ENCODE measurements at places on chromosomes 4 and X. TPM values are rescaled to one million over a fixed set of nuclear protein-coding genes. Genes with fewer than 3 reads are reported as not detected.

GRCh38 chr4:79466621-79467020 is 58.6 kb upstream of the GK2 start:
- no peak overlapping the region for H3K4me3 ChIP-seq
- H3K27me3 ChIP-seq, result peaks cover 5% of the 10 kb centered on the region
- no peaks in the 10 kb centered on the region for H3K36me3 ChIP-seq
- no peak for DNase-seq
- H3K4me1 ChIP-seq, result no peaks in the 10 kb centered on the region
- no peak overlapping the region for H3K27ac ChIP-seq

- peaks cover 19% of the 10 kb centered on the region for H3K36me3 ChIP-seq
- no peak overlapping the region for H3K4me3 ChIP-seq
- no peak overlapping the region for H3K27ac ChIP-seq
- no peak for DNase-seq
- no peaks in the 10 kb centered on the region for H3K27me3 ChIP-seq
Observed at GRCh38 chr4:54005475-54005874, 58.9 kb downstream of the CHIC2 start.

DNA sequence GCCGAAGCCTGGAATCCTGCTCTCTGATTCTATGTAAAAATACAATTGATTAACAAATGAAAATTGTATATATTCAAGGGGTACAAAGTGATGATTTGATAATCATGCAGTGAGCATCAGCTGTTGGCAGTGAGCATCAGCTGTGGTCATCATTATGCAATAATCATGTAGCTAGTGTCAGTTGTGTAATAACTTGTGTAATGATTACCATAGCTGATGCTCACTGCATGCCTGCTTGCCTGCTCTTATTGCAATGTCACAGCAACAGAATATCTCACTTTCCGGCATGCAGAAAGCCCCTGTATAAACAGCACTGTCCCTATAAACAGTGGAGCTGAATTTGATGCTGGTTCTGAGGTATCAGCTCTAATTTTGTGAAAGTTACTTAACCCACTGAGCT is 46.8 kb downstream of the SULT1B1 start:
- H3K4me3 ChIP-seq, result no peak overlapping the region
- H3K4me1 ChIP-seq, result peaks cover 6% of the 10 kb centered on the region
- DNase-seq, result no peak
- H3K27ac ChIP-seq, result no peak overlapping the region
- peaks cover 4% of the 10 kb centered on the region for H3K36me3 ChIP-seq

DNA sequence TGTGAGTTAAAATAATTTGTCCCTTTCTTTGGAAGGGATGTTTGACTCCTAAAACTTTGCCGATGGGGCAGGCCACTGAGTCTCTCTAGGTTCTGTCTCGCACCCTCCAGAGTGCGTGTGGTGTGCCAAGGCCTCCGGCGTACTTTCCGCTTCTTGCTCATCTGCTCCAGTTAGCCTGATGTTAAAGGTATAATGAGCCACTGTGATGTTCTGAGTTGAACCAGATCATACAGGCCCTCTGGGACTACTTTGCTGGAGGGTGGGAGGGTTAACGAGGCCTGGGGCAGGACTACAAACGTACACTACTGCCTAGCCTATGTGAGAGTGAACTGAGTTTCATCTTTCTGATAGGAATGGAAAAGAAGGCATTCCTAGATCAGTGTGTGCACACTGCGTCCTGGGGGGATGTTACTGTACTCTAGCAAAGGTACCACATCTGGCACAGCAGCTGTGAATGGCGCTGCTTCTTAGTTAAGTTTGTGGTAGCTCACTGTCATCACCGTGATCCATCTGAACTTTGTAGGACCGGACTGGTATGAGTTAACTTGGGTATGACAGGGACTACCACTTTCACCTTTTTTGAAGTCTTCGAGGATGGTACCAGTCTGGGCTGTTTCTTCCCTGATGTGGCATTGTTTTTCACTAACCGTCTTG is 60.2 kb downstream of the RGS12 start:
- no peaks in the 10 kb centered on the region for H3K27me3 ChIP-seq
- H3K4me1 ChIP-seq, result peaks cover 6% of the 10 kb centered on the region
- H3K36me3 ChIP-seq, result no peaks in the 10 kb centered on the region
- DNase-seq, result no peak
- H3K4me3 ChIP-seq, result no peak overlapping the region

DNA sequence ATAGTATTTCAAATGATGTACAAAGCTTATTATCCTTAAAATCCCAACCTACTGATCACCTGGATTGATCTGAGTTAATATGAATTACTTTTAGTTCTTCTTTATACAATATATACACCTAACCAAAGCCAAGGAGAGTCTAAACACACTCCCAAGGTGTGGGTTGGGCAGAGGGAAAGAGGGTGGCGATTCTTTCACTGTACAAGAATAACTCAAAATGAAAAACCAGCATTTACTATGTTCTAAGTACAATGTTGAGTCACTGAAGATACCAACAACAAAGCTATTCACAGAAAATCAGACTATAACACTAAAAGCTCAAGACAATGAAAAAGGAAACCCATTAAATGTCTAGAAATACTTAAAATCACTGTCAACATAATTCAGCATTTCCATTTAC is 46.6 kb downstream of the ANKRD17 start:
- peaks cover 26% of the 10 kb centered on the region for H3K36me3 ChIP-seq
- H3K4me1 ChIP-seq, result peaks cover 27% of the 10 kb centered on the region
- H3K27me3 ChIP-seq, result no peaks in the 10 kb centered on the region
- DNase-seq, result no peak

DNA sequence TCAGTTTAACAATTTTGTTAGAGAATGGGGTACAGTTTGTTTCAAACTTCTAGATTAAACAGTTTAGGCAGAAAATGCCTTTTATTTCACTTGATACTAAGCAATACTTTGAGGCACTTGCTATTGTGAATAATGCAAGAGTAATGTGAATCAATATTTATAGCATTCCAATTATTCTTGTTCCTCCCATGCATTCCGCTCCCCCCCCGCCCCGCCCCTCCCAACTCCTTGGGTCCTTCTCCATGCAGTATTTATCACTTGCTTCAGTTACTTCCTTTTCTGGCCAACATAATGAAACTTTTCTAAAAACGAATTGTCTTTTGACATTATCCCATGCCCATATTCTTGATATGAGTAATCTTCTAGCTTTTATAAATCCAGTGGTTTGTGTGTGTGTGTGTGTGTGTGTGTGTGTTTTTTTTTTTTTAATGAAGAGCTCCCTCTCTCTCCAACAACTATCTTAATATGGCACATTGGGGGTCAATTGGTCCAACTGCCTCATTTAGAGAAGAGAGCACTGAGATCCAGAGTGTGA is 1.6 kb downstream of the BANK1 start:
- H3K4me3 ChIP-seq, result no peak overlapping the region
- peaks cover 37% of the 10 kb centered on the region for H3K27me3 ChIP-seq
- no peak for DNase-seq
- no peaks in the 10 kb centered on the region for H3K36me3 ChIP-seq
- peaks cover 9% of the 10 kb centered on the region for H3K4me1 ChIP-seq

DNA sequence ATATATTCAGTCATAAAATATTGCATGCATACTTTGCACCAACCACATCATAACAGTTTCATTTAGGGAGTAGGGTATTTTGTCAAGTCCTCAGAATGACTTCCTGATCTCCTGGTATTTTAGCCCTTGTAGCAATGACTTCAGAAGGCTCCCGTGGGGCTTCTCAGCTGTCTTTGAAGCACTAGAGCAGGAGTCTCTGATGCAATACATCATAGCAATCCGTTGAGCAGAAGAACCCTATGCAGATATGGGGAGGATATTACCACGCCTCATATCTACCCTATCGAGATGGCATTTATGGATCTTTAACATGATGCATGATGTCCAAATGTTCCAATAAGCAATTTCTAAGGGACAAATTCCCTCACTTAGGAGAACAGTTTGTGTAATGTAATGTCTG is 373.7 kb upstream of the FTHL17 start:
- no peaks in the 10 kb centered on the region for H3K27me3 ChIP-seq
- DNase-seq, result no peak
- H3K4me1 ChIP-seq, result no peaks in the 10 kb centered on the region
- no peak overlapping the region for H3K4me3 ChIP-seq
- H3K27ac ChIP-seq, result no peak overlapping the region

- no peaks in the 10 kb centered on the region for H3K4me1 ChIP-seq
- no peak overlapping the region for H3K4me3 ChIP-seq
- DNase-seq, result no peak
- no peaks in the 10 kb centered on the region for H3K36me3 ChIP-seq
- H3K27me3 ChIP-seq, result no peaks in the 10 kb centered on the region
- H3K27ac ChIP-seq, result no peak overlapping the region
Observed at GRCh38 chr4:129236351-129236750, 140.4 kb downstream of the C4orf33 start.

GRCh38 chr4:73883306-73883705 is 14.1 kb downstream of the CXCL1 start:
- H3K4me3 ChIP-seq, result no peak overlapping the region
- H3K27me3 ChIP-seq, result no peaks in the 10 kb centered on the region
- no peak for DNase-seq
- H3K36me3 ChIP-seq, result no peaks in the 10 kb centered on the region
- H3K4me1 ChIP-seq, result no peaks in the 10 kb centered on the region

GRCh38 chrX:35682476-35682875 is 115.7 kb upstream of the MAGEB16 start:
- H3K36me3 ChIP-seq, result no peaks in the 10 kb centered on the region
- DNase-seq, result no peak
- H3K4me3 ChIP-seq, result no peak overlapping the region
- no peaks in the 10 kb centered on the region for H3K27me3 ChIP-seq

PASD1 gene
- total RNA-seq, result not detected

DNA sequence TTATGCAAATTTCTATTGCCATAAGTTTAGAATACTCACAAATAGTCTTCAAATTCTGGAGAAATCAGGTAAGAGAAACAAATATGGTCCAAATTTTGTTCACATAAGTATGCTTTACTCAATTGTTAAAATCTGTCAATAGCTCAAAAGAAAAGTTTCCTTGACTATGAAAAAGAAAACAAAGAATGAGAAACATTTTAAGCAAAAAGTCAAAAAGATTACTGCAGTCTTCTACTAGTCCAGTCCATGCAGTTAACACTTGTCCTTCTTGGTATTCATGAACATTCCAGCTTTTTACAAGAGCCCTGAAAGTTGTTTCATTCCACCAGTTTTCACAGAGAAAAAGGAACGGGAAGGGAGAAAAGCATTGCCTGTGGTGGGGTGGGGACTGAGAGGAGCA is 54.7 kb upstream of the ZXDA start:
- no peaks in the 10 kb centered on the region for H3K36me3 ChIP-seq
- H3K27ac ChIP-seq, result no peak overlapping the region
- H3K4me1 ChIP-seq, result no peaks in the 10 kb centered on the region
- no peak overlapping the region for H3K4me3 ChIP-seq
- DNase-seq, result no peak
- no peaks in the 10 kb centered on the region for H3K27me3 ChIP-seq

- H3K4me1 ChIP-seq, result no peaks in the 10 kb centered on the region
- no peak for DNase-seq
- peaks cover 11% of the 10 kb centered on the region for H3K36me3 ChIP-seq
- H3K27ac ChIP-seq, result no peak overlapping the region
- no peak overlapping the region for H3K4me3 ChIP-seq
Observed at GRCh38 chrX:70354716-70355115, 64.8 kb downstream of the KIF4A start.

All from activated naive CD4-positive, alpha-beta T cell treated with anti-CD3 and anti-CD28 coated beads for 36 hours (primary cell).